Brain (organoid and tissue), 16 donors: ENCODE measurements at places on chromosomes 6 and 20.

- no peak for DNase-seq
Observed at GRCh38 chr6:10894958-10895357, 8.1 kb downstream of the SYCP2L start.

DNA sequence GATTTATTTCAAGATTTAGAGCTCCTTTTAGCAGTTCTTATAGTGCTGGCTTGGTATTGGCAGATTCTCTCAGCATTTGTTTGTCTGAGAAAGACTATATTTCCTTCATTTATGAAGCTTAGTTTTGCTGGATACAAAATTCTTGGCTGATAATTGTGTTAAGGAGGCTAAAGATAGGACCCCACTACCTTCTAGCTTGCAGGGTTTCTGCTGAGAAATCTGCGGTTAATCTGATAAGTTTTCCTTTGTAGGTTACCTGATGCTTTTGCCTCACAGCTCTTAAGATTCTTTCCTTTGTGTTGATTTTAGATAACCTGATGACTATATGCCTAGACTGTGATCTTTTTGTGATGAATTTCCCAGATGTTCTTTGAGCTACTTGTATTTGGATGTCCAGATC, 114.3 kb downstream of the AIG1 start:
- DNase-seq, result no peak

GRCh38 chr20:51335329-51335841, 207.1 kb downstream of the NFATC2 start:
- DNase-seq, result no peak

DNA sequence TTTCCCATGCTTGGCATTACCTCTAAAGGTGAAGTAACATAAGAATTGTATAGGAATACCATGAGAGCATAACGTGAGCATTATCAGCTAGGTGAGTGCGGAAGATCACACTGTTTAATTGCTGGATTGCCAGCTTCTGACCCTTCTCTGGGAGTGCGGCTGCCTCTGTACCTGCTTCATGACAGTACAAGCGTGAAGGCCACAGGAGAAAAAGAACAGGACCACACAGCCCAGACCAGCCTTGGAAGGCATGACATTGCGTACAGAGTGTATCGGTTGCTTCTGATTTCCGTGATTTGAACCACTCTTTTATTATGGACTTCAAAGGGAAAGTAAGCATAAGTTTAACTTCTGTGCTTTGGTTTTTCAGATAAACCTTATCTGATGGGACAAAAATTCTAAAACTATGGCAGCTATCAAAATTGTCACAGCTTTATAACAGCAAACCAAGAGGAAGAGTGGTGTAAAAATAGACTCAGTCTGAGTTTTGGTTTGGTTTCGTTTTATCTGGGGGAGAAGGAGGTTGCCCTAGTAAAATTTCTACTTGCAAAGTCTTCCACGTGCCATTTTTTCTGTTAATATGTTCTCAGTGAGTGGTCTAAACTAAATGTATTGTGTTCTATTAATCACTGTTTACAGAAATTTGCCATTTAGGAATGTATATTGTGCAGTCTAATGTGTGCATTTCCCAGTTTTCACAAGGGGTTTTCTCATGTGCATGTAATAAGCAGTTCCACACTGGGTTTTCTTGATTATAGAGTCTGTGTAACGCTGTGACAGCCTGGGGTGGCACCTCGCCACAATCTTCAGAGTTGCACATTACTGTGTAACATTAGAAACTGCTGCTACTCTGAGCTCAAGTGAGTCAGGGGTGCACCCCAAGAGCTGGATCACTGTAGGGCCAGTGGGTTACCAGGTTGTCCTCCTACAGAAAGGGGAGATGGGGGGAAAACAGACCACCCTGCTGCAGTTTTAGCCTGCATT, 97.3 kb downstream of the RPP40 start:
- DNase-seq, result no peak

DNA sequence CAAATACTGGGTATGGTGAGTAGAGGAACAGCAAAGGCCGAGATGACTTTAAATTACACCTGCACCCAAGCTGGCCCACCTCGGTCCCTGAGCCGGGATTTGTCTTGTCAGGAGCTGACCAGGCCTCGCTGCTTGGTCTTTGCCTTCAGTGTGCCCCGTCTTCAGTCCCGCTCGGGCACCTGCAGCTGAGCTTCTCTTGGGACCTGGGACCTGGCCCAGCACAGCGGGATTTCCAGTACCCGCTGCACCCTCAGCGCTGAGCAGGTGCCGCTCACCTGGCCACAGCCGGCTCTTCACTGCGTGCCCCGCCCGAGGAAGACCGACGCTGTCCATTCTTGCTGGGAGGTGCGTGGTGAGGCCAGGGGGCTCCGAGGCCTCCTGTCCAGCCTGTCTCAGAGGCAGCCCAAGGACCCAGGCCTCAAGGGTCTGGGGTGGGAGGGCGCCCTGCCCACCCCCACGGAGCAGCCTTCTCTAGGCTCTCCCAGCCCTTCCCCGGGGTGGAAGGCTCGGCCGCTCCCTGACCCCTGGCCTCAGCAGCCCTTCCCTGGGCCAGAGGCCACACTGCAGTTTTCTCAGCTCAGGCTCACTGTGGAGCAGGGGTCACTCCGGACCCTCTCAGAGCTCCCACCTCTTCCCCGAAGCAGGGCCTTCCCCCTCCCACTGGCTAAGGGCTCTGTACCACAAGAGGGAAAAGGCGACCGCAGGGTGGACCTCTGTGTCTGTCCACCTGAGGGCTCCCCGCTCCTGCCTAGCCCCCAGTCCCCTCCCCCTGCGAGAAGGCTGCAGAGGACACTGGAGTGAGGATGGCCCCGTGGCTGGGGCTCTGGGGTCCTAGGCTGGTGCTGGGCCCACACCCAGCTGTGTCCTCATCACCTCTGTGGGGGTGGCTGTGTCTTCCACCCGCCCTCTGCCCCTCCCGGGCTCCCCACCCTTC, 119.3 kb downstream of the RNASET2 start:
- no peak for DNase-seq

- no peak for DNase-seq
Observed at GRCh38 chr6:35755278-35755924, 18.6 kb downstream of the ARMC12 start.

- no peak for DNase-seq
Observed at GRCh38 chr20:1323830-1324597, 4.9 kb downstream of the SDCBP2 start.

DNA sequence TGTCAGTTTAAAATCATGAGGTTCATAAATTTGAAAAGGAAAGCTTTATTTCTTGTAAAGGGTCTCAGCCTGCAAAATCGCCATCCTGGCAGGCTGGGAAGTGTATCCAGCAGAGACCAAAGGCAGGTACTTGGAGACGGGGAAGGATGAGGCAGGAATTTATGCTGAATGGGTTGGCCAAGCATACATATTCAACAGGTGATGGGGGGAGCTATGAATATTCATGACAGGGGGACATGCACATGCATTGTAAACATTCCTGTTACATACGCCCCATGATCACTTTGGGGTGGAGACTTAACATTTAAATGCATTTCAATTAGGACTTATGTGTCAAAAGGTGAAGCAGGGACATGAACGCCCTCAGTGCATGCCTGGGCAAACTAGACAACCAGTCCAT, 9.8 kb upstream of the SLC22A1 start:
- peak; percentile 36 for DNase-seq

DNA sequence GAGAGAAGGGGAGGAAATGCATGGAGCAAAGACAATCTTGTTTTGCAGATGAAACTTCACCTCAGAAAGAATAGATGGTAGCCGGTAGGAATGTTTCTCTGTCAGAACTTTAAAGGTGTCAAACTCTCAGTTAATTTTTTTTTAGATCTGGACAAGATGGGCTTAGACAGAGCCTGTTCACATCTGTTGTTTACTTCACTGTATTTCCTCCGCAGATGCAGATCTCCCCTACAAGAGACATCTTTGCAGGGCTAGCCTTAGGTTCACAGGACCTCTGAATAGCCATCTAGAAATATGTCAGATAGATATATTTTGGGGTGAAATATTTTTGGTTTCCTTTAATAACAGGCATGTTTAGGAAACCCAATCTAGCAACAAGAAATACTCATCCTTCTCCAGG, 12.1 kb upstream of the ZBP1 start:
- no peak for DNase-seq

DNA sequence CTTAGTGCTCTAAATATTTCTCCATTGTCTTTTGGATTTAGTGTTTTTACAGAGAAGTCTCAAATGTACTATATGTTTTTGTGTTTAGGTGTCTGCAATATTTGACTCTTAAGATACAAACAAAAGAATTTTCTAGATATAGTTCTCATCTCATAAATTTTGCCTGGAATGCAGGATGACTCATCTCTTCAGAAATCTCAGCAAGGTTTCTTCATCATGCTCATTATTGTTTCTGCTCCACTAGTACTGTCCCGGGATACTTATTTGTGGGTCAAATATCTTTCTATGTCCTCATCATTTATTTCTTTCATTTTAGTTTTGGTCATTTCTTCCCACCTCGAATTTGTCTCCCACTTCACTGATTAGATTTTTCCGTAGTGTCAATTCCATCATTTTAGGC, 9.5 kb downstream of the AHI1 start:
- DNase-seq, result no peak

- no peak for DNase-seq
Observed at GRCh38 chr20:881051-881782, 34.9 kb downstream of the ANGPT4 start.

DNA sequence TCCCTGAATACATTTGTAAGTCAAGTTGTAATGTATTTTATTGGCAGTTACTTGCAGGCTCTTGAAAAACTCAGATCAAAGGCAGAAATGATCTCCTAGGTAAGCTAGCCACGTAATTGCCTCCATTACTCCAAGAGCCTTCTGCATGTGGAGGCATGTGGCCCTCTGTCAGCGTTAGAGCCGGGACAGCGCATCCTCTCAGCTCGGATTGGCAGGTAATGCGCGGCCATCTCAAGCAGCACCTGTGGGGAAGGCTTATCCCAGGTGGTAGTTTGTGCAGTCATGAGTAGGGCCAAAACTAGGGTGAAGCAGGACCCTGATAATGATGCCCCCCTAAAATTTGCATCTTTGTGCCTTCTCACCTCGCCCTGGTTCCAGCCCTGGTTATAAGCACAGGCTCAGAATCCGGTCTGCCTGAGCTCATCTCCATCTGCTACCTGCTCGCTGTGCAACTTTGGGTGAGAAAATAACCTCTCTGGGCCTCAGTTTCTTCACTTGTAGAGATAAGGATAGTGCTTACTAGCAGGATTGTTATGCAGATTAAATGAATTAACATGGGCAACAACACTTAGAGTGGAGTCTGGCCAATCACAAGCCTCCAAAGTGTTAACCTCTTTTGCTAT, 157.5 kb upstream of the PMEPA1 start:
- DNase-seq, result no peak

- DNase-seq, result no peak
Observed at GRCh38 chr6:96156425-96156824, 140.7 kb downstream of the FUT9 start.

DNA sequence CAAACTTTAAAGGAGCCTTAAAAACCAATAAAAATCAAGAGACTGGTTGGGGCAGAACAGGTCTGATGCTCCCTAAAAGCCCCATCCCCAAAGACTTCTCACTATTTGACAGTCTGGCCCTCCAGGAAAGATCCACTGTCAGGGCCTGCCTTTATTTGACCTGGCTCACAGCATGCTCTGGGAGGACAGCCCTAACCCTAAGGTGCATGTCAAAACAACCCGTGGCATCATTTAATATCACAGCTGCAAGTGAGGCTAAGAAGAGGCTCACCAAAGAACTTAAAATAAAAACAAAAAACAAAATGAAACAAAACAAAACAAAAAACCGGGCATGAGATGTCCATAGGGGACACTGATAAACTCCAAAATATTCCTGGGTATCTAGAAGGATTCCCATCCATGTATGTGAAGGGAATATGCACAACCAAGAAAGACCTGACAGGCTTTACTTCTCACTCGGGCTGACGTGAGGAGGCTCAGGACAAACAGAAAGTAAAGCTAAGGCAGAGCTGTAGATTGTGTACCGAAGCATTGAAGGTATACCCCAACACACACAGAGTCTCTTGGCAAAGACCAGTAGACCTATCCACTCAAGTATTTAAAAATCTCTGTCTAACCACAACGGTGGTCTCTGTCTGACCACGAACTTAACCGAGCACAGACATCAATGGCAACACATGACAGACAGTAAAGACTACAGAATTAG, 57.3 kb downstream of the AHI1 start:
- no peak for DNase-seq

DNA sequence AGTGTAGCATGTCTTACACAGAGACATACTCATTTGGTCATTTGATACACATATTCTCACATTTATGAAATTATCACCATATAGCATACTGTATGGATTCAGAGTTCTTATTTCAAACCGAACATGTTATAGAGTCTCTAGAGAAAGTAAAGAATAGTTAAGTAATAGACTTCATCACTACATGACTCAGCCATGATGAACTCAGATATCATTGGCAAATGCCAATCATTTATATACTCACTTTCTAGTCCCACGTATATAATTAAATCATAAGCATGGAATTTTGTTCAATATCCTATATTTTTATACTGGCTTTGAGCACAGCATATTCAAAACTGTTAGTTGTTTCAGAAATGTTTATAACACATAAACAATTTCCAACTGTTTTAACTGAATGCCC, 749.9 kb downstream of the HACE1 start:
- DNase-seq, result no peak

DNA sequence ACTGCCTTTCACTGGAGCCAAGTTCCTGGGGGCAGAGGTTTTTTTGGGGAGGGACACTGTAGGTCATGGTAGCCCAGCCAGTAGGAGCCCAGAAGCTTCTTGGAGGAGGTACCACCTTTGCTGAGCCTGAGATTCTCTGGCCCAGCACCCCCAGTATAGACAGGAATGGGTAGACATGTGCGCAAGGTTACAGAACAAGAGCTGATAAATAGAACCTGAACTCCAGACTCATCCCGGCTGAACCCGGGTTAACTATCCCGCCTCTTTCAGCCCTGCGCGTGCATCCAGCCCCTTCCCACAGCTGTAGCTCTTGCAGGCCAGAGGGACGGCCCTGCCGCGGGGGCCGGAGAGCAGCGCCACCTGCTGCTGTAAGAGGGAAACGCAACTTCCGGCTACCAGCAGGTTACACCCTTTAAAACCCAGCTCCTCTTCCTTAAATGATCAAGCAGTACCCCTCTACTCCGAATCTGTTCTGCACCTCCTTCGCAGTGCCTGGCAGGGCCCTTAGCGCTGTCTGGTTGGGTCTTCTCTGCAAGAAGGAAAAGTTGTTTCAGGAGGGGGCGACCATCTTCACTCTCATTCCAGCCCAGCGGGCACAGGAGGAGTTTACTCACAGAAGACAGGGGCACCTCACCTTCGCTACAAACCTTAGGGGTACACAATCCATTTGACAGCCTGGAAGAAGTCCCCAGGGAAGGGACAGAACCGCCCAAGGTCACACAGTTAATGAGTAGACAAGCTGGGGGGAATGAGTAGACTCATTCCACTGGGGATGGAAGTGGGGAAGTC, 7.5 kb downstream of the SRXN1 start:
- peak; percentile 86 for DNase-seq

- no peak for DNase-seq
Observed at GRCh38 chr20:64048402-64049044, 916 bp downstream of the SOX18 start.
